SW 1271 (cell line): ENCODE measurements at places on chromosomes 2 and 18.

GRCh38 chr18:25192065-25192464, 159.9 kb downstream of the ZNF521 start:
- DNase-seq, result no peak

DNA sequence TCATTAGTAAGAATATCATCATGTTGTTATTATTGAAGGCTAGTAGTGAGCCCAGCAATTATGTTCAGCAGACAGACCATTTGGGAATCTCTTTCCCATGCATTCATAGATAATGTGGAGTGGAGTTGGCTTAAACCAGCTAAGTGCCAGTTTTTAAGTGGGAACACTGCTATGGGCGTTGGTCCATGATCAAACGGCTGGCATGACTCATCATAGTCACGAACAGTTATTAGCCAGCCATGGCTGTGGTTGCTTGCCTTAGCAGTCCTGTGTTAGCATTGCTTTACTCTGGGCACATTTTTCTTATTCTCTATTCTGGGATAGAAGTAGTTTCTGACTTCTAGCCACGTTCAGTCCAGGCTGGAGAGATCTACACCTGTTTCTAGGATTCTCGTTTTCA, 17.7 kb downstream of the EIF4E2 start:
- DNase-seq, result no peak

GRCh38 chr2:70947556-70948184, 12.0 kb downstream of the ATP6V1B1 start:
- no peak for DNase-seq

DNA sequence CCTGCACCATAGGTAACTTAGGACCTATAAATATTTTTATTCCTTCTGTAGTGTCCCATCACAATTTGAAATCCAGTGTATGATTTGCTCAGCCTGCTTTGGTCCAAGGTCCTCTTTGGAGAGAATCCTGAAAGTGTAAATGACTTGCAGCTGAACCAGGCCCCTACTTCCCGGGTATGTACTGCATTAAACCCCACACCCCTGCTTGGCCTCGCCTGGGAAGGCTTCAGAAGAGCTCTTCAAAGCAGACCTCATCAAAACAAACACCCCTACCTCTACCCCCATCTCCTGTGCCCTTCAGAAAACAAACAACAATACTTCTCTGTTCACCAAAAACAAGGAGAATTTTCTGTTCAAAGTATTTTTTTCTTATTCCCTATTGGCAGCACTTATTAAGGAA, 9.5 kb upstream of the SPTBN1 start:
- DNase-seq, result no peak

DNA sequence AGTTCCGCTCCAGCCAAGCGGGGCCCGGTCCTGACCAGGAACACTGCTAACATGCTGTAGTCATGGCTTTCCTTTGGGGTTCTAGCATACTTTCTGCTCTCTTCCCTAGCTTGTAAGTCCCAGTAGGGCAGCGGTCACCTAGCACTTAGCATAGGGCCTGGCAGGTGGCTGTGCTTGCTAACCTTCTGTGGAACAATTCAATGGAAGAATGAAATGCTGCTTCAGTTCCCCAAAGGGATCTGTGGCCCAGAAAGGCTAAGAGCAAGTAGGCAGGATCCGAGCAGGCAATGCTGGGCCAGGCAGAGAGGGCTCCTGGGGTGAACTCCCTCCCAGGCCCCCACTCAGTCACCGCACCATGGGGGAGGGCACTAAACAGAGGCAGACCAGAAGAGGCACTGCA, 266.8 kb downstream of the CELF4 start:
- no peak for DNase-seq

DNA sequence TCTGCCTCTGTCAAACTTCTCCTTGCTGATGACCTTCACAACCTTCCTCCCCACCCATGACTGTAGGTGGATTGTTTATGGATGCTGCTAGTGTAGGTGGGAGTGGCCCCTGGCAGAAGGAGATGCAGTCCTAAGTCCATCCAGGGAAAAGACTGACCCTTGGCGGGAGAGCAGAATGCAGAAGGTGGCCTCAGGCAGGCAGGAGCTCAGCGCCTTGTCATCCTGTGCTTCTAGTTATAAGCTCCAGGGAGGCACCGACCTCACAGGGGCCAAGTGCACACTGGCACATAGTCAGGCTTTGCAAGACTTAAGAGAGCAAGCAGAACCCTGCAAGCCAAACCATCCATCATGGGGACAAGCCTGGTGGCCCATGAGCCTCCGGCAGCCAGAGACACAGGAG, 74.4 kb downstream of the CAPN13 start:
- no peak for DNase-seq

GRCh38 chr2:126655500-126656430, at the start of gene GYPC:
Gene GYPC (plus strand): TSS chr2:126656158. CDS start chr2:126656264, 106 bp downstream.
- no peak for DNase-seq

DNA sequence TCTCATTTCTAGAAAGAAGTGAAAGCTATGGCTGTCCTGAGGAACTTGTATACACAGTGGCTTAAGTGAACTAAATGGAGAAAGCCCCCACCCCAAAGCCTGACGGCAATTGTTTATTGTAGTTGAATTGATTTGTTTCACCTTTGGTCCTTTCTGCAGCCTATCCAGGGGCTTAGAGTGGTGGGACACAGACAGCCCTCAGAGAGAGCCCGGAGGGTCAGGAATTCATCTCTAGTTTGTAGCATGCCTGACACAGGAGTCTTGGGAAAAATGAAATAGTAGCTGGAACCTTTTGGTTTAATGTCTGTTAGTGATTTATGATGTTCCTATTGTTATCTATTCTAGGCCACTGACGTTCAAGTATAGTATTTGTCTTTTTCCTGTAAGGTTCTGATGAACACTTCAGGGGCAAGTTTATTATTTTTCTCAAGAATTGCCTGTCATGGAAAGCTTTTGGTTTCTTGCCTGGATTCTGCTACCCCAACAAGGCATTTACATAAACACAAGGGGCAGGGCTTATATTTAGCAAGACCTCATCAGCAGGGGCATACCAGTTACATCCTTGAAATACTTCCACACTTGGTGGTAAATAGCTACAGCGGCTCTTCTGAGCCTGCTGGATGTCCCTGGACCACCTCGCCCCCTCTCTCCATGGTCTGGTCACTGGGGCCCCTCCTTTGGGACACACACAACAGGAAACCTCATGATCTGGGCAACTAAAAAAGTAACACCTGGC, 44.4 kb downstream of the KCNE4 start:
- no peak for DNase-seq

DNA sequence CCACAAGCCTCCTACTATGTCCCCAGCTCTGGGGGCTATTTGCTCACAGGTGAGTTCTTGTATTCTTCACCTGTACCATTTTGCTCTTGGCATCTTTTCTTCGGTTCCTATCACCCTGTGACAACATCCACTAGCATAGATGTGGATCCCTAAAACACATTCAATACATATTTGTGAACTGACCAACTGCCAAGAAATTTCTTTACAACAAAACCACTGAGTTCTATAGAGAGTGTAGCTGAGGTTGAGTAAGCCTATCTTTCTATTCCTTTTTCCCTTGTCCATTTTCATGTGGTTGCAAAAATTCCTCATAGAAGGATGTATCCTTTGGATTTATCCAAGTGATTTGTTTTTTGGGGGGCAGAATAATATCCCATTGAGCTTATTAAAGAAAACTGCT, 192.7 kb upstream of the ITGA4 start:
- DNase-seq, result no peak

DNA sequence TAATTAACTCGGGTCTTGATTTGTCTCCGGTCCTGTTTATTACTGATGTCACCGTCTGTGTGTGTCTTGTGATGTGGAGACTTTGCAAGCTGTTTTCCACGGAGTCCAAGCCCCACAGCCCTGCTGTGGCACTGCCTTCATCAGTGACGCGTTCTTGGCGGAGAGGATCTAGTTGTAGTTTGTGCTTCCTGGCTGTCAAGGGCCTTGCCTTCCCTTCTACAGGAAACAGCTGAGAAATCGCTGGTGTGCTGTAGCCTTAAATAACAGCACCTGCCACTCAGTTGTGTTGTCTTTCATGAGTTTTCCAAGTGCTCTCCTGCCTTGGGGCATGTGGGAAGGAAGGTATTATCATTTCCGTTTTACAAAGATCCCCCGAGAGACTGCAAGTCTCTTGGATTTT, 26.3 kb downstream of the CTIF start:
- no peak for DNase-seq

GRCh38 chr2:42801381-42801780, 9.0 kb upstream of the HAAO start:
- DNase-seq, result no peak

DNA sequence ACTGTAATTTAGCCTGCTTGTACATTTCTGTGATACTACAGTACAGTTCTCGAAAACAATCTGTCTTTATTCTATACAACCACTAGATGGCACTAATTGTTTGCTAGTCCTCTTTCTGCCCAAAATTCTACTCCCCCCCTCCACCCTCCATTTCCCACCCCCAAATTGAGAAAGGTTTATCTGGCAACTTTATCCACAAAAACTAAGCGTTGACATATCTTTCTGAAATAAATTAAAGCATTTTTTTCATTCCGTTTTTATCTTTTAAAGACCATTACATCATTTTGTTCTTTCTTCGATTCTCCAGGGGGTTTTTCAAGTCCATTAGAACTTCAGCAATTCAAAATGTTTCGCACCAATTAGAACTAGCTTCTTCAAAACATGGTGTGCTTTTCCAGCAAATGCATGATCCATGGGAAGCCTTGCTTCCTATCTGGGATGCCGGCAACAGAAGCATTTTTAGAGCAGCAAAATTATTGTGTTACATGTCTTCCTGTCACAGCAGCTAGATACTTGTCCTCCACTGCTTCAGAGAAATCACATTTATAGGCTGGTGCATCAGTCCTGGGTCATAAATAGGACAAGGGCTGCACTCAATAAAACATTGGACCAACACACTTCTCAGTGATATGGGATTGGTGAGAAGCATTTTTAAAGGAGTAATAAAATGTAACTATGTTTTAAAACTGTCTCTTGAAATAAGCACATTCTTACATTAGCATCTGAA, 241.3 kb downstream of the PAX3 start:
- DNase-seq, result no peak

DNA sequence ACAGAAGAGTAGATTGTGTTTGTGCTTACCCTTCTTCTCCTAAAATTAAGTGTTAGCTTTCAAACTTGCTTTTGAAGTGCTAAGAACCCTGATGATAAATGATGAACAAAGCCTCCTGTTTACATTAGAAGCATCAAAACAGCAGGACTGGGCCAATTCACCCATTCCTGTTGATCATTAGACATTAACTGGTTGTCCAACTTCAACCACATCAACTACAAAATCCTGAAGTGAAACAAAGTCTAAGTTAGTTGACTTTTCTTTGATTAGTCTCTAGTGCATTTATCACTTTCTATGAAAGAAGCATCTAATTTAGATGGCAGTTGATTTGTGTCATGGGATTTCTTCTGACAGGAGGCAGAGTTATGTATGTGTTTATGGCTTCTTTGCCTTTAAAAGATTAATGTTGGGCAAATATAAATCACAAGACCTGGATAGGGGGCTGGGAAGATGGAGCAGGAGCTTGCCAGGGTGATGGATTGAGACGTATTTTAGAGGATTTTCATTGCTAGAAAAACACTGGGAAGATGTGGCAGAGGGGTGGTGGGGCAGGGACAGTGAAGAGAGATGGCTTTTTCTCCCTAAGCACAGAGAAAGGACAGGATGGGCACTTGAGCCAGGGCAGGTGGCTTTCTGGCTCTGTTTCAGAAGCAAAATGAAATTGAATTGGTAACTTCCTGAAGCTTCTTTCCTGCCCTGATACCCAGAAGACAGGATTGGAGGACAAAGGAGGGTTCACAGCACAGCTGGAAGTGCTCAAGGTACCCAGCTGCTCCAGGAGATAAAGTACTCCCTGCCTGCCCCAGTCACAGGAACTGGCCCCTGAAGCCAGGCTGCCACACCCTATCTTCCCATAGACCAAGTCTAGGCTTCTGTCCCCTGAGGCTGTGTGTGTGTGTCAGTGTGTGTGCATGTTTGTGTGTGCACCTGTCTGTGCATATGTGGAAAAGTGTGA, 20.5 kb downstream of the GYPC start:
- DNase-seq, result no peak

DNA sequence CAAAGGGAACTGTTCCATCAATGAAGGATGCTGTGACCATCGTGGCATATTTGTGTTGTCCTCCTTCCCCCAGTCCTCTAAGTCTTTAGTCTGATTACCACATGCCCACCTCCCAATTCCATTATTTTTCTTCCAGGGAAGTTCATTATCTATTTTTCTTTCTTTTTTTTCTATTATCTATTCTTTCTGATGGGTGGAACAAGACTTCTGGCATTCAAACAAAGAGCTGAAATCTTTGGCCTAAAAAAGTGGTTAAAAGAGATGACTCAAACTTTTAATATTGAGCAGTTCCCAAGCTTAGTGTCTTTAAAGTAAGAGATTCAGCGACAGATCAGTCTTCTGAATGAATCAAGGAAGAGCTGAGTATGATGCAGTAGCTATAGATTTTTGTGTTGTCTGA, 66.6 kb downstream of the DIS3L2 start:
- DNase-seq, result no peak

DNA sequence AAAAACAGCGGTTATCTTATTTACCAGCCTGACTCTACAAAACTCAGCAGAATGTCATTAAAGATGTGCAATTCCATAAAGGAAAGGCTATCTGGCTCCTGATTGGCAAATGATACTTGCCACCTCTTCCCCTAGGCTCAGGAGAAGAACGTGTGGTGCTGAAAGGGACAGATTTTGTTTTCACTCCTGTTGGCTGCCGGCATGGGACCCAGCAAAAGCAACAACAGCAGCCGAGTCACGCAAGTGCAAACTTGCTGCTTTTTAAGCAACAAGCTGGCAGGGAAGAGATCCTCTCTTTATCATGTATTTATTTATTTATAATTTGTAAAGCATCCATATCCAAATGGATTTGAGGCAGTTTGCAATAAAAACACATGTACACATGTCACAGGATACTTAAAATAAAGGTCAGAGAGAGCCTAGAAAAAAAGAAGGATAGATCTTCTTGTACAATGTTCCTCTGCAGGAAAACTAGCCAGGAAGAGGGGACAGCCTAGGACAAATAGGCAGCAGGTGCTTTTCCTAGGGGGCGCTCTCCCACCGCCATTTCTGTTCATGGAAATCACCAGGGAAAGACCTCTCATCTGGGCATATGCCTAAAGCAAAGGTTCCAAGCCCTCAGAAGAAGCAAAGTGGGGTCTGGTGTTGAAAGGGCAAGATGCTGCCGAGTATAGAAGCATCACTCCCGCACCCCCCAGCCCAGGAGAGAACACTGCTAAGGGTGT, 799.3 kb downstream of the BCL11A start:
- no peak for DNase-seq

- no peak for DNase-seq
Observed at GRCh38 chr2:41695198-41696113, 352.4 kb upstream of the PKDCC start.

DNA sequence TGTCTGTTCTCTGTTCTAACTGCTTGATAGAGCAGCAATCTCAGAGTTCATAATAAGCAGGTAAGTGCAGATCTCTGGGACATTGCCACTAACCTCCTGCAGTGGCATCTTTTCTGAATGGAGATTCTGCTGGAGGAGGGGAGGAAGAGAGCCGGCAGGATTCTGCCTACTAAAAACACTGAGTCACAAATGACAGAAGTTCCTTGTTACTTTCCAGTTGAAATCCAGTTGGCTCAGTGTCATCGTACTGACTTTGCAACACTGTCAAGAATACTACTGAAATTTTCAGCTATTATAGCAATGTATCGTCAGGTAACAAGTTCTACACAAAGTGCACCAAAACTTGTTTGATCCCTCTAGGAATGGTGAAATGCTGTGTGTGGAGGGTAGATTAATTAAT, 79.6 kb upstream of the ST6GAL2 start:
- no peak for DNase-seq
